ENCODE measurements at places on chromosomes 2 and 18.
A peak's percentile ranks its signal among the peaks of the same experiment; 100 is the strongest.

GRCh38 chr18:67621049-67621713 is 104.7 kb upstream of the DSEL start:
- no peak for DNase-seq

DNA sequence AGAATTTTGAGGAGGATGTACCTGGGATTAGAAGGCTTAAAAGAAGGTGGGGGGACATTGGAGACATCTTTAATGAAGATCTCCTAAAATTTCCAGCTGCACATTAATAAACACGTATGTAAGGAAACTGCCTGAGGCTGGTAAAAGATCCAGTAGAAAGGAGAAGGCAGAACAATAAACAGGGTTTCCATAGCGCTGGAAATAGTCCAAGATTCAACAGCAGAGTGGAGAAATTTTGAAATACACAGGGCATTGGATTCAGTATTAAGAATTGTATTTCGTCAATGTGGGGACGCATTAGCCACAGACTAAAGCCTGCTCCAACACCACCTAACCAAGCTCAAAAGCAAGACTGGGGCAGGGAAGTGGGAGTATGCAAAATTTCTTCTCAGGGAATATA is 606.9 kb upstream of the NRXN1 start:
- DNase-seq: no peak

GRCh38 chr2:72892506-72893173 is 5.4 kb downstream of the SPR start:
- DNase-seq: no peak

GRCh38 chr18:44895176-44895798 is 214.6 kb downstream of the SETBP1 start:
- DNase-seq: no peak

- no peak for DNase-seq
Measured at GRCh38 chr2:171521361-171522051, 768 bp upstream of the CYBRD1 start.

DNA sequence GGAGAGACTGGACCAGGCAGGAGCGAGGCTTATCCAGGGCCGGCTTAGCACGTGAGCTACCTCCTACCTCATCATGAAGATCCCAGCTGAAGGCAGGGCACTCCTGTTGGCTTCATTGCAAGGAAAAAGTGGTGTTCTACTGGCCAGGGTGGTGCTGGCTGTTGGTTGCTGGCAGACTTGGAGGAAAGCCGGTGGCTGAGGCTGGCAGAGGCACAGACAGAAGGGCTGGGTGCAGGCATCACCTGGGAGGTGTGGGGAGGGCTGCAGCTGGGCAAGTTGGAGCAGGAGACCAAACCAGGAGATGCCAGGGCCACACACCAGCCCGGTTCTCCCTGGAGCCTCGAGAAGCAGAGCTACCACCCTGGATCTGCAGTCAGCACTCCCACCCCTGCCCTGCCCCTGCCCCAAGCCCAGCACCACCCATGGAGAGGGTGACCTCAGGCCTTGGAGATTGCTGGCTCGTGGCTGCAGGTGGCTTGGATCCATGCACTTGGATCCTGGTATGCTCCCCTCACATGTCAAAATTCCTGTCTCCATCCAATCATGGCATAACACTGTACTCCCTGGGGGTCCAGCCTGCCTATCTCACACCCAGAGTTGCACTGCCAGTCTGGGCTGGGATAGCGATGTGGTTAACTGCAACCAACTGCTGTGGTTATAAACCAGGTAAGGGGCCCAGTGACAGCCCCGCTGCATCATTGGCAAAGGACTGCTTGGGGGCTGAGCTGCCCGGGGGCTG is 49.7 kb downstream of the GLI2 start:
- no peak for DNase-seq

DNA sequence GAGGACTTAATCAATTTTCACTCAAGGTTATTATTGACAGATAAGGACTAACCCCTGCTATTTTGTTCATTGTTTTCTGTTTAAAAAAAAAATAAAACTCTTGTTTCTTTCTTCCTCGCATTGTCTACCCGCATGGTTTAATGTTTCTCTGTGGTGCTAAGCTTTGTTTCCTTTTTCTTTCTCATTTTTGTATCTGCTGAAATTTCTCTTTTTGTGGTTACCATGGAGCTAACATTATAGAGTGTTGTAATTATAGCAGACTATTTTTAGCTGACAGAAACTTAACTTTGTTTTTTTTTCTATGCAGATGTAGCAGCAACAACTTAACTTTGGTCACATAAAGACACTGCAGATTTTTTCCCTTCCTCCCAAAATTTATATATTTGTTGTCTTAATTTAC is 43.1 kb upstream of the CHN1 start:
- DNase-seq: no peak

DNA sequence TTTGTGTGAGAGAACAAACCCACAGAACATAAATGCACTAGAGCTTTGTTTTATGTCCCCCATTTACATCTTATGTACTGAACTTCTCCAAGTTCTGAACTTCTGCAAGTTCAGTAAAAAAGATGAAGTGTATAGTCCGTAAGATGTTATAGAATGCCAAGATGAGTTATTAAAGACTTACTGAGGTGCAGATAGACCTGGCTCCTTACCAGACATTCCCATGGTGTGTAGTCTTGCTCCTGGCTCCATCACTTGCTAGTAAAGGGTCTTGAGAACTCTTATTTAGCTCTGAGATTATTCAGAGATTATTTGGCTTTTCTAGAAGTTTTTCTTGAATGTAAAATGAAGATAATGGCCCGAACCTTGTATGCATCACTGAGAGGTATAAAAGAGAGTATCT is 16.8 kb downstream of the GULP1 start:
- DNase-seq: no peak

DNA sequence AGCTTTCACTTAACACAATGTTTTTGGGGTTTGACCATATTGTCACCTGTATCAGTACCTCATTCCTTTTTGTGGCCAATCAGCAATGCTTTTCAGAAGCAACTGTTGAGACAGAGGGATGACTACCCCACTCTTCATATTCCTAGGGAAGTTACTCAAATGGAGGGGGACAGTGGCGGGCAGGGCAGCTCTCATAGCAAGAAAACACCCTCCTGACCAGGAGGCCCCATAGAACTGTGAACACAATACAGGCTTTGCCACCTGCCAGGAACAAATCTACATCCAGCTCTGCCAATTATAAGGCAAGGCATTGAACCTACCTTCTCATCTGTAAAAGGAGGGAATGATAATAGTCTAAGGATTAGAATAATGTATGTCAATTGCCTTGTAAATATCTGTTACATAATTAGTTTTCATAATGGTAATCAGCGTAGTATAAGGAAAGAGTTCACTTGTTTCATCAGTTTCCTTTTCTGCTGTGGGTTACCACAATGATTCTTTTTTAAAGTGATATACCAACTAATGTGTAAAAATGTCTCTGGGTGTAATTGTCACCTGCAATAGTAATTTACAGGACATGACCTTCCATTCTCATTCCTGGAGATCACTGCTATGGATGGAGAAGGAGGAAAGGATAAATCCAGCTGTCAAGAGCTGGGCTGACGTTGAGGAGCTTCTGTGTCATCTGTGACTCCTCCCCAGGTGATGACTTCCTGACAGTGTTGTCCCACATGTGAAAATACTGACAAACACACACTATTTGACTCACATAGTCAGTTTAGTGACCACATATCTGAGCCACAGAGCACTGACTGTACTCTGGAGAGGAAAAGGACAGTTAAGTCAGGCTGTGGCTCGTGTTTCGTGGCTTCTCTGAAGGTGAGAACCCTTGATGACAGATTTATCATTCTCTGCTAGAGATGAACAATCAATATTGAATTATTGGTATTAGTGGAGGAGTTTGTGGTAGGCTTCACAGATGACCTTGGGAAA is 13.5 kb downstream of the ALPK2 start:
- no peak for DNase-seq

DNA sequence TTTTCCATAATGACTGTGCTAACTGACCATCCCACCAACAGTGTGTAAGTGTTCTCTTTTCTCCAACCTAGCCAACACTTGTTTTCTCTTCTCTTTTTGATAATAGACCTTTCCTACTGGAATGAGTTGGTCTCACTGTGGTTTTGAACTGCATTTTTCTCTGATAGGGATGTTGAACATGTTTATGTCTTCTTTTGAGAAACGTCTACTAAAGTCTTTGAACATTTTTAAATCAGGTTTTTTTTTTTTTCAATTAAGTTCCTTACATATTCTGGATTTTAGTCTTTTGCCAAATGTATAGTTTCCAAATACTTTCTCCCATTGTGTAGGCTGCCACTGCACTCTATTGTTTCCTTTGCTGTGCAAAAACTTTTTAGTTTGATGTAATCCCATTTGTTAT is 405.5 kb upstream of the FIGN start:
- no peak for DNase-seq

DNA sequence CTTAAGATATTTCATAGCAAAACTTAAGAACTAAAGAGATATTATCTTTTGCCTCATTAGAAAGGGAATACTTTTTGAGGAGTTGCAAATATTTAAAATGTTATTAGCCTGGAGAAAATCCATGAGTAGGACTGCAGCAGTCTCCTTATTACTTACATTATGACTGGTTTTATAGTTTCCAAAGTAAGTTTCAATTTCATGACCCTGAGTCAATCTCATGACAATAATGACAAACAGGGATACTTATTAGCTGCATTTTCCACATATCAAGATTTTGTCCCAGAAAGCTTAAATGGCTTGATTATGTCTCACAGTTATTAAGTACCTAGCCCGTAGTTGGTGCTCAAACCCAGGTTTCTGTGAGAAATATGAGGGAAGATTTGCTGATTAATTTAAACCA is 150.8 kb upstream of the ZEB2 start:
- DNase-seq: no peak

- DNase-seq: no peak
Measured at GRCh38 chr2:33530690-33531548, 54.5 kb downstream of the RASGRP3 start.

DNA sequence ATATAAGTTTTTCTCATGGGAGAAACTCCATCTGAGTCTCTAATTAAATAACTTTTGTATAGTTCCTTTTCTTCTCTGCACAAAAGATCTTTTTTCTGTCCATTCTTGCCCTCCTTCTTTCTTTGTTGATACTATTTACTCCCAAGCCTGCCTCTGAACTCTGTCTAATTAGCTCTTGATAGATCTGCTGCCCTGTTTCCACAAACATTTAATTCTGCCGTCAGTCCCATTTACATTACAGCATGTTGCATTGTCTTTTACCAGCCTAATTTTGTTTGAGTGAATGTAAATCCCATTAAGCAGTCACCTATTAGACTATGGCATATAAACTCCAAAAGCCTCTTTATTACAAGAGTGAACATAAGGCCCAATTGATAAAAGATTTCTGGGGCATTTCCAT is 254.4 kb downstream of the ERBB4 start:
- DNase-seq: no peak

GRCh38 chr2:206442833-206443734 is at the start of gene ADAM23:
TSS of gene ADAM23 (plus strand) at chr2:206443532. CDS start at chr2:206443867, 335 bp downstream.
- DNase-seq: no peak

GRCh38 chr2:60745761-60746160 is 10.3 kb upstream of the PAPOLG start:
- DNase-seq: no peak

DNA sequence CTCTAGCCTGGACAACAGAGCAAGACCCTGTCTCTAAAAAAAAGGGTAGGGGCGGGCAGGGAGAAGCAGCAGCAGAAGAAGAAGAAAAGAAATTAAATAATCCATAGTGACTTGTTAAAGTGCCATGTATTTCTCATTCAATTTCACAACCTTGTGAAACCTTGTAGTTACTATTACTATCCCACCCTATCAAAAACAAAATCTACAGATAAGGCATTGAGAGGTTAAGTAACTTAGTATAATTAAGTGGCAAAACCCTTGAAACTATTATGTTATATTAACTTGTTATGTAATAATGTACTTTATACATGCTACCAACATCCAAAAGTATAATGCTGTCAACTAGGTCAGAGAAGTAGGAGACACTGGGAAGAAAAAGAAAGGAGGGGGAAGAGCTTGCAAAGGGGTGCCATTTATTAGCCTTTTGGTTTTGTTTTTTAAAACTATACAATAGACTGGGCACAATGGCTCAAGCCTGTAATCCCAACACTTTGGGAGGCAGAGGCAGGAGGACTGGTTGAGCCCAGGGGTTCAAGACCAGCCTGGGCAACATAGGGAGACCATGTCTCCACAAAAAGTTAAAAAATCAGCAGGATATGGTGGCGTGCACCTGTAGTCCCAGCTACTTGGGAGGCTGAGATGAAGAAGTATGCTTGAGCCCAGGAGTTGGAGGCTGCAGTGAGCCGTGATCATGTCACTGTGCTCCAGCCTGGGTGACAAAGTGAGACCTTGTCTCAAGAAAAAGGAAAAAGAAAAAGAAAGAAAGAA is 11.3 kb downstream of the TLK1 start:
- no peak for DNase-seq

GRCh38 chr2:161152302-161152701 is 7.9 kb upstream of the TANK start:
- no peak for DNase-seq

- DNase-seq: no peak
Measured at GRCh38 chr2:64841461-64841860, 147.7 kb upstream of the SLC1A4 start.

DNA sequence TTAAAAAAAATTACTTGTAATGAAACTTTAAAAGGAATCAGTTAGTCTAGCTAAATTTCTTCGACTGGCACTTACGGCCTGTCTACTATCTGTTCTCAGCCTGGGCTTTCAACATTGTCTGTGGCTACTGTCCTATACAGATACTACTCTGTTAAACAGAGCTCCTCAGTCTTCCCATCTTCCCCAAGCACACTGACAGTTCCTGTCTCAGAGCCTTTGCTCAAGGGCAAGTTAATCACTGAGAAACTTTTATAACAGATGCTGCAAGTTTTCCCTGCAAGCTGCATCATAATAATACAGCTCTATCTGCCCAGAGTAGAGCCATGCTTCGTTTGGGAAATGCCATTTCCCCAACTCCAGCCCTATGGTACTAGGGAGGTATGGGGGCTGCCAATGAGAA is 11.3 kb upstream of the YPEL5 start:
- DNase-seq: no peak

GRCh38 chr2:149556452-149556851 is 31.1 kb downstream of the MMADHC start:
- no peak for DNase-seq

- peak; percentile 76 for DNase-seq
Measured at GRCh38 chr2:234770031-234770506, 181.7 kb upstream of the SH3BP4 start.

GRCh38 chr2:69299772-69300516 is 87.1 kb downstream of the GFPT1 start:
- no peak for DNase-seq

- no peak for DNase-seq
Measured at GRCh38 chr2:71008342-71008741, 13.7 kb upstream of the TEX261 start.

DNA sequence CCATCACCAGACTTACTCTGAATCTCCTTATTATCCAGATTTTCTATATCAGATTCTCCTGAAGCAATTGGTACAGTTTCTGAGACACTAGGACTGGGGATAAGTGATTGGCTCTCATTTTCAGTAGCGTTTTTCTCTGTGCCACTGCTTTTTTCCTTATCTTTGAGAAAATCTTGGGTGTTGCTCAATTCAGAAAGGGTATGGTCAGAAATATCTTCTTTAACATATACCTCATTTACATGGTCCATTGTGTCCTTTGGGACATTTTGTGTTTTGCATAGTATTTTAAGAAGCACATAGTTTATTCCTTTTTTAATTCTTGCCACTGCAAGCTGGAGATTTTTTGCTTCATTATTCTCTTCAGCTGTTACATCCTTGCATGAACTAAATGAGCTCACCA is 56.6 kb upstream of the SCN9A start:
- DNase-seq: no peak

- DNase-seq: no peak
Measured at GRCh38 chr2:75676464-75676863, 29.9 kb downstream of the MRPL19 start.

GRCh38 chr2:202005272-202005887 is 28.3 kb upstream of the FZD7 start:
- DNase-seq: no peak

GRCh38 chr2:185137700-185138099 is 539.4 kb downstream of the ZNF804A start:
- no peak for DNase-seq

Measured in NCI-H2081 treated with DMSO at 0.1 percent for 48 hours (cell line).